COR-L47 (cell line): ENCODE measurements at places on chromosomes 11 and 22.

DNA sequence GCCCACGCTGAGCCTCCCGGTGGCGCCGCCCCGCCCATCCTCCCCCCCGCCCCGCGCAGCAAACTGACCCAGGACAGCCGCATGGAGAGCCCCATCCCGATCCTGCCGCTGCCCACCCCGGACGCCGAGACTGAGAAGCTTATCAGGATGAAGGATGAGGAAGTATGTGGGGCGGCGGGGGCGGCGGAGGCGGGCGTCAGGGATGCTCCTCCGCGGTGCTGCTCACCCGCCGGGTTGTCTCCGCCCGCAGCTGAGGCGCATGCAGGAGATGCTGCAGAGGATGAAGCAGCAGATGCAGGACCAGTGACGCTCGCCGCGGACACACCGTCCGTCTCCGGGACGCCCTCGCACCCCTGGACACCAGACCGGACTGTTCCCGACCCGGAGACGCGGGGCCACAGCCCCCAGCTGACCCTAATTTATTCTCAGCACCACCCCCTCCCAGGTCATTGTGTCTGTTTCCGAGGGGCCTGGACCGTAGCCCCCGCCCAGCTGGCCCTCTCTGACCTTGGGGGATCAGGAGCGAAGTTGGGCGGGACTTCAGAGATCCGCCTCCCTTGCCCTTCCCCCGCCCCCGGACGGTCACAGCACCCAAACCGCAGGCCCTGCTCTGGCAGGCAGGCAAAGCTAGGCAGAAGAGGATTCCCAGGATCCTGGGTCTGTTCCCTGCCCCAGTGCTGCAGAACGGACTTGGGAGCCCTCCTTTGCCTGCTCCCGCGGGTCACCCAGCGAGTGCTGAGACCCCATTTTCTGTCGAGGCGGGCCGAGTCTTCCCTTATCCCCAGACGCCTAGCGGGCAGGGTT lies 959 bp upstream of the GP1BB start:
- DNase-seq: no peak

DNA sequence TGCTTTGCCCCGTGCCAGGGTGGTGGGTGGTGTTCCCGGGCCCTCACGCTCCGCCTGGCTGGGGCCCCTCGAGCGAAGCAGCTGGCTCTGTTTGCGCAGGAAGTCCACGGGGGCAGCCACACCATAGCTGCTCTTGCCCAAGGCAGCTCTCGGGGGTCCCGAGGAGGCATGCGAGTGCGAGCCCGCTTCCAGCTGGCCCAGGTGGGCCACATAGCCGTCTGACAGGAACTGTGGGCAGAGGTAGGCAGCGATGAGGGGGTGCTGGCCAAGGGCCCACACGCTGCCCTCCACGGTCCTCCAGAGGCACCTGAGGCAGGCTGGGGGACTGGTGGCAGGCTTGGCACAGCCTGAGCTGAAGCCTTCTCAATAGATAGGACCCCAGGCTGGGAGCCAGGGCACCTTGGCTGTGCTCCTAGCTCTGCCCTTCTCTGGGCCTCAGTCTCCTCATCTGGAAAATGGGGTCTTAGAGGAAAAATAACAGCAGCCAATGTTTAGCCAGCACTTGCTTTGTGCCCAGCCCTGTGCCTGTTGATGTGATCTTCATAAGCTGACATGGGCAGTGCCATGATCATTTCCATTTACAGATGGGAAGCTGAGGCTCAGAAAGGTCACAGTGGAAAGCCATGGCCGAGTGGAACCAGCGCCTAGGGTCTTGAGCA lies 9.4 kb downstream of the AIP start:
- DNase-seq: no peak

DNA sequence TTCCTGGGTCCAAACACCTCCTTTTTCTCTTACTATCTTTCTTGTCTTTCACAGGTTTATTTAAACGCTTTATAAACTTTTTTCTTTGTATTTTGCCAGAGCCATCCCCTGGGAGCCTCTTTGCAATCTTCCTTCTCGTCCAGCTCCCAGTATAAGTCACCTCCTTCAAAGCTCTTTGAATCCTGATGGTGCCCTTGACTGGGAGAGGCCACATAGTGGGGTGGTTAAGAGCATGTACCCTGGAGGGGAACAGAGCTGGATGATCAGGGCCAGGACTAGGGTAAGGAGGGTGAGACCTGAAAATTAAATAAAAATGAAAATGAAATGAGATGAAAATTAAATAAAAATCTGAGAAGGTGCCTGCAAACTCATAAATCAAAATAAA lies 155.0 kb downstream of the FBXO7 start:
- no peak for DNase-seq

GRCh38 chr11:59667812-59668187 lies 1.0 kb downstream of the PATL1 start:
- no peak for DNase-seq

- DNase-seq: no peak
Measured at GRCh38 chr11:35210876-35211546, 72.0 kb downstream of the CD44 start.

DNA sequence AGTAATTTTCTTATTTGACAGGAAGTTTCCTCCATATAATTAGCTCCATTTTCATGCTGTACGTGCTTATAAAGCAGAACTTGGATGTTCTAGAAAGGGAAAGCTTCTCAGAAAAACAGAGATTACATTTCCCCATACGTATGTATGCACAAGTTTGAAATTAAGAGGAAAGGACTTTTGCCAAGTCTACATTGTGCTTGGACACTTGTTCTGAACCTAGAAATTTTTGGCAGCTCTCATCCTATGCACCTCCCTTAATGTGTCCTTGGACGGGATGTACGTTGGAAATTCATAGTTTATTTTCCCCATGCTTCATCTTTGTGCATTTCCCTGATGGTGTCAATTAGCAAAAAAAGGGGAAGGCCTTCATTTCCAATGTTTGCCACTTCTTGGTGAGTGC lies 322.7 kb downstream of the BLID start:
- no peak for DNase-seq

DNA sequence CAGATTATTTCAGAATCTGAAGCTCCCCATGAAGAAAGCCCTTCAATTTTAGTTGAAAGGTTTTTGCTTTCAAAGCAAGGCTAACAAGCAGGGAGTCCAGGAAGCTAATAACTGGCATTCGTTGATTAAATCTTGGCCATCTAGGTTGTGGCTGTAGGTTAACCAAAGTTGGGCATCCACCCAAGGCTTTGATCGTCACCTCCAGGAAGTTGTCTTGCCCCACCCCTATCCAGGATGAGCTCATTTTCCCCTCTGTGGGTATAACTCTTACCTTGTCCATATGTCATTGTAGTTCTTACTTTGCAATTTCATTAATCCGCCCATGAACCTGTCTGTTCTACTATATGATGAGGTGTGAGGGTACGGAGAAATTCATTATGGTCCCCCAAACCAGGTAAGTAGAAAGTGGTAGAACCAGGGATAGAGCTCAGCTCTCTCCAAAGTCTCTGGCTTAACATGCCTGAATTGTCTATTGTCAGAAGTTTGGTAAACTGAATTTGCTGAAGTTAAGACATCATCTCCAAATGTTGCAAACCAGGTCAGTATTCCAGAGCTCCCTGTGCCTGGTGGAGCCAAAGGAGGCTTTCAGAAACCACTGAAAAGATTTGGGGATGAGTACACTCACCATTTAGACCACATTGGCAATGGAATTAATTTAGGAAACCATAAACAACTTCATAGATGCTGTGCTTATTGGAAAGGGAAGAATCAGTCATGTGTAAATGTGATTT lies 97.1 kb downstream of the CD44 start:
- DNase-seq: no peak

DNA sequence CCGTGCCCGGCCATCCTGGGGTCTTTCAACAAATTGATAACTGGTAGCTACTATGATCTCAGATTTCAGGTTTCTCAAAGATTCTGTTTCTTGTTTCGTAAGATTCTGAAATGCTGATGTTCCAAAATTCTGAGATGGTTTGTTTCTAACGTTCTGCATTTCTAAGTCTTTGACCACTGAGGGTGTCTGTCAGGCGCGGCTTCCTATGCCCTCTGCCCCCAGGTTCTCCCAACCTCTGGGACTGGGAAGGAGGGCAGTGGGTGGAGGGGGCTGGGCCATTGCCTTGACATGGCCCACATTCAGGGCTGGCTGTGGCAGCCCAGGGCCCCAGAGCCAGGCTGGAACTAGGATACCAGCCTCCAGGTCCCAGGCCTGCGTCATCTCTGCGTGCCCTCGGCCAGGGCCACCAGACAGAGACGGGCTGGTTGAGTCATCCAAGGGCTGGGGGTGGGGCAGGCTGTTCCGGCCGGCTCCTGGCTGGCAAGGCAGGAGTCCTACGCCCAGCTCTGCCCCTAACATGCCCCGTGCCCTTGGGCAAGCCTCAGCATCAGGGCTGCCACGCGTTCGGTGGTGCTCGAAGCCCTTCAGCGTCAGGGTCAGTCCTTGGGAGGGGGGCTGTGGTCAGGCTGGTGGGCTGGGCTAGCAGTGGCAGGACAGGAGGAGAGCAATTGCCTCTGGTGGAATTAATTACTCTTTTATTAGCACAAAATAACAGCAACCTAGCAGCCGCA lies 5.2 kb downstream of the TMEM134 start:
- no peak for DNase-seq

GRCh38 chr11:57781529-57781943 lies 19.9 kb downstream of the CTNND1 start:
- DNase-seq: no peak

GRCh38 chr11:100805506-100806199 lies 118.6 kb downstream of the ARHGAP42 start:
- no peak for DNase-seq

GRCh38 chr11:111870522-111870885 lies 877 bp downstream of the ALG9 start:
- DNase-seq: no peak

GRCh38 chr11:16404781-16405285 lies 48.5 kb upstream of the SOX6 start:
- no peak for DNase-seq

DNA sequence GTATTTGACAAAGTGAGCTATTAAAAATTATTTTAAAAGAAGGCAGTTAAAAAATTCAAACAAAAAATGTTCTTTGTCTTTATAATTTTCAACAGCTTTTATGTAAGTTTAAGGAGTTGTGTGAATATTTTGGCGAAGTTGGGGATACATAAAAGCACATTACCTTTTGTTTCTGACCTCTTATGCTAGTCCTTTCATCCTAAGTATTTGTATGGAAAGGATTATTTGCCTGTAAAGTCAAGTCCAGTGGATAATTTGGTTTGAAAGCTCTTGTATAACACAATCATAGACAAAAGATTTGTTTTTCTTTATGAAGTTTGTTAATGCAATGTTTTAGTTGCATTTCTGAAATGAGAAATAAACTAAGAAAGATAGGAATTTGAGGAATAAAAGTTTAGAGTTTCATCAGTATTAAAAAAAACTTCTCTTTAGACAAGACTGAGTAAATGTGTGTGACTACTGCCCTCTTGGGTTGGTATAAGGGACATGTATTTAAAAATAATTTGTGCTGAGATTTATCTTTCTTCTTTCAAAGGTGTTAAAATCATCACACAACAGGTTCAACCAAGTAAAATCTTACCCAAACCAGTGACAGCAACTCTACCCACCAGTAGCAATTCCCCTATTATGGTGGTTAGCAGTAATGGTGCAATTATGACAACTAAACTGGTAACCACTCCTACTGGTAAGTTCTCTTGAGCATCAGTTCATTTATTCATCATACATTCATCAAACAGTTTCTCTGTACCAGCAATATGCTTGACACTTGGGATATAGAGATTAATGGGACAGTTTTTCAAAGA lies 68.2 kb downstream of the EMSY start:
- no peak for DNase-seq

- DNase-seq: no peak
Measured at GRCh38 chr22:22703203-22703570, 58.8 kb downstream of the GGTLC2 start.

DNA sequence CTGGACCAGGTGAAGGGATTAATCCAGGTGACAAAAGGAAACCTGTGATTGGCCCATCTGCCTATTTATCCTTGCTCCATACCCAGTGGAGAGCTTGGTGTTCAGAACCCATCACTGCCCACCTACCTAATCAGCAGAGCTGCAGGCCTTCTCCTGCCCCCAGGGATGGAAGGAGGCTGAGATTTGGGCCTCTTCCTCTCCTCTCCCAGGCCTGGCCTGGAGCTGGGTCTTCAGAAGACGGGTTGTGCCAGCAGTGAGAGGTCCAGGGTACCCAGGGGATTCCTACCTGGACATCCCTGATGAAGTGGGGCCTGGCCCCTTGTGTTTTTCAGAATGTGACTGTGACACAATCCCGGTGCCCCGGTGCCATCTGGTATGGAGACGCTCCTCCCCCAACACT lies 80.3 kb upstream of the MYOD1 start:
- no peak for DNase-seq

DNA sequence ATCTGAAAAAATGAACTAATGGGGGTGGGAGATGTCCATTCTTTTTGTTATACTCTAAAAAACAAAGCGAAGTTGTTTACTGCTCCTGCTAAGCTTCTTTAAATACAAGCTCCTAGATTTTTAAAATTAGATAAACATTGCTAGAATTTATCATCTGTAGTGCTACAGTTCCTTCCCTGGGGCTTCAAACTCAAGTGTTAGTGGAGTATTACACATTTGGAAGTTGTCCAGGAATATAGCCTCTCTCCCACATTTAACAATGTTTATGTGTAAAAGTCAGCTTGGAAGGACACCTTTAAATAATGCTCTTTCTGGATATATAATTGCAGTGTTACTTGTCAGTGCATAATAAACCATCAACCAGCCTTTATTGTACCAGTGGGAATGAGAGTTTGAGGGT lies 155.5 kb downstream of the SPON1 start:
- peak; percentile 60 for DNase-seq

DNA sequence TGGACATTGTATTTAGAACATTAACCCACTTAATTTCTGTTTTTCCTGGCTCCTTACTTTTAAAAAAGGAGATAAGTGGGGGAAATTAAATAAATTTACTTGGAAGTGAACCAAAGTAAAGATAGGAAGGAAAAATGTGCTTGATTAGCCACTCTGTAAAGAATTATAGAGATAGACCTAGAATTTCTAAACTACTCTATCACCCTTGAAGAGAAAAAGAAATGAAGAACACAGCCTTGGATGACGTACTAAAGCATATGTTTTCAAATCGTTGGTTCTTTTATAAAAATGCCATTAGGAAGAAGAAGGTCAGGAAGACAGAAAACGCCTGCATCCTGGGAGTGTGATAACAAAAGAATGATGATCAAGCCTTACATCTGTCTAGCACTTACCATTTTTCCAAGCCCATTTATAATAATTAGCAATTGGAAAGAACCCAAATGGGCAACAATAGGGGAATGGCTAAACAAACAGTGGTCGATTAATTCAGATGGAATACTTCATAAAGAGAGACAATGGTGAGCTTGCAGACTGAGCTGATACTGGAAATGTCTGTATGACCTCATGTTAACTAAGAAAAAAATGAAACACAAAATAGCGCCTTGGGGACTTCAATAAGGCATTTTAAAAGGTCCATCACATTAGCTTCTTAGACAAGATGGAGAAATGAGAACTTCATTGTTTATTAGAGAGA lies 81.0 kb upstream of the LRRC55 start:
- peak; percentile 82 for DNase-seq

GRCh38 chr11:94557992-94558391 lies 9.2 kb upstream of the PIWIL4 start:
- DNase-seq: no peak

DNA sequence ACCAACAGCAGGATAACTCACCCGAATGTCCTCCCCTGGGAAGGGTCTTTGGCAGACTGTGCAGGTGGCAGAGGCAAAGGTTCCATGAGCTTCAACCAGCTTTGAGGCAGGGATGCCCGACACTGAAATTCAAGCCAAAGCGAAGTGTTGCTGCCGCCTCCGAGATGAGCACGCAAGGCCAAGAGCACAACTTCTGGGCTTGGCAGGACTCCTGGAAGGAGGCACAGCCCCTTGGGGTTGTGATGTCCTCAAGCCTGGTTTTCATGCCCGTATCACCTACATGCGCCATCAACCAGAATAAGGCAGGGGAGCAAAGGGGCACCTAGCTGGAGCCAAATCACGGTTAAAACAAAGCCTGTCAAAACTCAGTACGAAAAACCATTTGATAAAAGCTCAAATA lies 5.7 kb downstream of the SIRT3 start:
- no peak for DNase-seq
